ENCODE measurements at places on chromosomes 3 and 15.
A peak's percentile ranks its signal among the peaks of the same experiment; 100 is the strongest.

DNA sequence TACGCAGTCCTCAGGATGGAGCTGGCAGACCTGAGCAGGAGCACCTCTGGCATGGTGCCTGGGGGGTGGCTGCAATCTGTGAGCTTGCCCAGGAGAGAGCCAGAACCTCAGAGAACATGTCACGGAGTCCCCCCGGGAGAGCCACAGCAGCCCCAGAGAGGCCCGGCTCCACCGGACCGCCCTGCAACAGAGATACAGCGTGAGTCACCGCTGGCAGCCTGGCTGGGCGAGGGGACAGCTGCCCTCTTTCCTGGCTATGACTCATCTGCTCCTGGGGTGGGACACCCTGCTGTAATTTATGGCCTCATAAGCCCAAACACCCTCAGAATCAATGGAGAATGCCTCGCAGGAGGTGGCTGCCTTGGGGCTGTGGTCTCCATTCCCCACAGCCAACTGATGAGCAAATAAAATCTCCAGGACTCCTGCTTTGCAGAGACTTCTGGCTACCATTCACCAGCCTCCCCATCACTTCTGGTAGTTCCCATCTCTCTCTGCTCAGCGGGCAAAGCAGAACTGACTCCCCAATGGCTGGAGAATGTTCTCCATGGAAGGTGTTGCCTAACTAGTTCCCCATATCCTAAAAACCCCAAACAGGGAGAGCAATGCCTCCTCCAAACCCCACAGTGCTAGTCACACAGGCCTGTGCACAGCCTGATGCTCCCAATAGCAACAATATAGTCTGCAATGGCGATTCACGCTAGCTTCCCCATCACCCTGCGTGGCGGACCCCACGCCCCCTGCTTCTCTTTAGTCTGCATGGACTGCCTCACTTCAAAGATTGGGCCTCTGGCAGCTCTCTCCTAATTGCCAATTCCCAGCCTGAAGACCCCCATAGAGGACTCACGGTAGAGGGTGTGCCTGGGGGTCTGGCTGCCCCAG lies 21.6 kb downstream of the ACSBG1 start:
- no peak for DNase-seq

DNA sequence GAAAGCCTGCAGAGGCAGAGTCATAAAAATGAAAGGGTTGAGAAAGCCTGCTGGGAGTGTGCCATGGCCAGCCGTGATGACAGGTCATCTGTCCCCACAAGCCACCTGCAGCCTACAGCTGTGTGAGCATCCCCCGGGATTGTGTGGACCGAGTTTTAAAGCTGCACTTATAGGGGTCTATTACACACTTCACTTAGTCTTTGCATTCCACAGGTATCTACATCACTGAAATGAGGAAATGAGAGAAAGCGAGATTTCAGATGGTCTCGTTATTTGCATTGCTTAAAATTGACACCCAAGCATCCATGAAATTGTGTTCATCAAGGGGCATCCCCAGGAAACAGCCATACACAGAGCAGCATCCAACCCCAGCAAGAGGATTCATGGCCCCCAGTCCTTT lies 137.6 kb upstream of the TRIM42 start:
- DNase-seq = no peak

- DNase-seq = peak; percentile 51
These were observed 145.8 kb upstream of the THRB start for GRCh38 chr3:24640330-24640877.

- DNase-seq = peak; percentile 8
These were observed 145.0 kb downstream of the STAC start for GRCh38 chr3:36525115-36525801.

Measured in GM23338 (cell line).